Hypothalamus (tissue), 51 donors: ENCODE measurements at places on chromosomes 12 and 14.

GRCh38 chr14:23294734-23295561 is 7.7 kb downstream of the PPP1R3E start:
- no peak for DNase-seq

GRCh38 chr12:55607821-55608594 is 28.7 kb upstream of the OR10P1 start:
- no peak for DNase-seq

GRCh38 chr14:78005325-78005724 is 164.8 kb upstream of the NRXN3 start:
- DNase-seq, result no peak

- no peak for DNase-seq
Measured at GRCh38 chr12:13097491-13098011, 5.9 kb downstream of the GSG1 start.

DNA sequence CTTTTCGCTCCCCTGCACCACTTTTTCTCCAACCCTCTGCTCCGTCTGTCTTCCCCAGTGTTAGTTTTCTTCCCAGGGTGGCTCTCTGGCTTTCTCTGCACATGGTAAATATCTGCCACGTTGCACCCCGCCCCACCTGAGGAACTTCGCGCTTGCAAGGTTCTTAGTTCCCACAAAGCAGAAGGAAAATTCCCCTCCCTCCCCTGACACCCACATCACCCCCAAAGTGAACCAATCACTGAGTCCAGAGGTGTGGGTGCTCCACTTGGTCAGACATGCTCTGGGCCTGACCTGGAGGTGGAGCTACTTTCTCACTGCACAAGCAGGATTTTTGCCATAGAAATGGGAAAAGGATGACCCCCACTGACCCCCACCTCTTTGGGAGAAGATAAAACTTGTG is 415.0 kb downstream of the FUT8 start:
- DNase-seq, result no peak

DNA sequence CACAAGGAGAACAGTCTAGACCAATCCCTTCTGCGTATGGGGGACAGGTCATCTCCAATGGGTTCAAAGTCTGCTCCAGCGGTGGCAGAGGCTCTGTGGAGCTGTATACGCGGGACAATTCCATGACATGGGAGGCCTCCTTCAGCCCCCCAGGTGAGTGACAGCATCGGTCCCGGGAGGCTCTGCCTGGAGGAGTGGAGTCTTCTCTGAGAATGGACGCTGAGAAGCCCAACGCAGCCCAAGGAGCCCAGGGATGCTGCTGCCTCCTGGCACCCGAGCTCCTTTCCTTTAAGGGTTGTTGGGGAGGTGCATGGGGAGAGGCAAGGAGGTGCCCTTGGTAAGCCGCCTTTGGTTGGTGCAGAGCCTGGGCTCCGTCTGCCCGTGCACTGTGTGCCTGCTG is 28.2 kb downstream of the ADGRD1 start:
- no peak for DNase-seq

DNA sequence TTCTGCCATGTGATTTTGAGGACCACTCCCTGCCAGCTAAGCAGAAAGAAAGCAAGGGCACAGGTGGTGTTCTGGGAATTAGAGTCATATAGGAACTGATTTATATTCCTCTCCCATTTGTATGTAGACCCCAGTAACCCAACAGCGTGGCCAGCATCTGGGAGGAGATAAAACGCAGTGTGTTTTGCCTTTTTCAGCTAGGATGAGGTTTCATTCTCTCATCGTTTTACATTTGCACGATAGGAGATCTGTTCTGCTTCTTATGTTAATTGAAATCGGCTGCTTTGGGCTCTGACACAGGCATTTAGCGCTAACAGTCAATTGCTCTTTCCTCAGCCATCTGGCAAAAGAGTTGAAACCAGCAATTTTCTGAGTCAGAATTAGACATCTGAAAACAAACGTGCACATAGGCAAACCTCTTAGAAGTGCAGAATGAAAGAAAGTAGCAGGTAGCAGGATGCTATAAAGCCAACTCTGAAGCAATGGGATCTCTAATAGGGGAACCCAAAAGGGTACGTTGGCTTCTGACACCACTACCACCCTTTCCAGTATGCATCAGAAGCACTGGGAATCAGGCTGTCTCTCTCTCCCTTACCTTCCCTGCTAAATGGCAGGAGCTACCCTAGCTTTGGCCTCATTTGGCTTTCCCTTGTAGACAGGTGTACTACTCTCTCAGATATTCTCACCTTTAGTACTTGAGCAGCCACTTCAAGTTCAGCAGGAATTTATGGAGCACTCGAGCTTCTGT is 219.1 kb downstream of the PHLDA1 start:
- DNase-seq, result no peak

- DNase-seq, result no peak
Measured at GRCh38 chr12:119204131-119204530, 25.4 kb downstream of the HSPB8 start.

- DNase-seq, result no peak
Measured at GRCh38 chr12:125100551-125101434, 35.6 kb downstream of the AACS start.

DNA sequence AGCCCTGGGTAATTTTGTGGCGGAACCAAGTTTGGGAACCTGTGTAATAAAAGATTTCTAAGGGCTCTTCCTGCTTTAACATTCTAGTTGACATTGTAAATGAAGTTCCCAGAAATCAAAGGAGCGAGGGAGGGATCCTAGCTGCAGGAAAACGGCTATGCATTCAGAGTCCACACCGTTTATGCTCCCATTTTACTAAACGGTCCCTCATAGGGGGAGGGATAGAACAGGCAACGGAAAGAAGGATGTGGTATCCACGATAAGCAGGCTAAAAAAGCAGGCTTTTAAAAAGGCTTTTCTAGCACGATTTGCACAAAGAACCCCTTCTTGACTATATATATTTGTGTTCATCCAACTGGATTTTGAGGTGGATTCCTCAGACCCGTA is 559 bp downstream of the SYNJ2BP start:
- DNase-seq, result no peak

DNA sequence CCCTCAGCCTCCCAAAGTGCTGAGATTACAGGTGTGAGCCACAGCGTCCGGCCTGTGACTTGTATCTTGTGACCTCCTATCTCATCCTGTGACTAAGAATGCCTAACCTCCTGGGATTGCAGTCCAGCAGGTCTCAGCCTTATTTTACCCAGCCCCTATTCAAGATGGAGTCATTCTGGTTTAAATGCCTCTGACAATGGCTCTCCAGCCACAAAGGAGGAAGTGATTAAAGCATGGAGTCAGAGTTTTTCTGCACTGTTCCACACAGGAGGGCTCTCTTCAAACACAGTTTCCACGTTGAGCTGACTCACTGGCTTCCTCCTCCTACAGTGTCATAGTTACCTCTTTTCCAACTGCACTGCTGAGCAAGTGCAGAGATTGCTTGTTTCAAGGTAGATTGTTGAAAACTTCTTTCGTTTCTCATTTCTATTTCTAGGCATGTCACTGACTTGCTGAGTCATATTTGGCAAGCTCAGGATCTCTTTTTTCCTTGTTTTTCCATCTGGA is 383.8 kb downstream of the PCNX1 start:
- DNase-seq, result peak; percentile 27

GRCh38 chr14:99708449-99708848 is 24.4 kb downstream of the CYP46A1 start:
- DNase-seq, result no peak

GRCh38 chr14:24135834-24136683 is at the start of gene PSME1:
Gene PSME1 (plus strand): TSS chr14:24136194. CDS start chr14:24136263, 69 bp downstream.
- DNase-seq, result peak; percentile 95

DNA sequence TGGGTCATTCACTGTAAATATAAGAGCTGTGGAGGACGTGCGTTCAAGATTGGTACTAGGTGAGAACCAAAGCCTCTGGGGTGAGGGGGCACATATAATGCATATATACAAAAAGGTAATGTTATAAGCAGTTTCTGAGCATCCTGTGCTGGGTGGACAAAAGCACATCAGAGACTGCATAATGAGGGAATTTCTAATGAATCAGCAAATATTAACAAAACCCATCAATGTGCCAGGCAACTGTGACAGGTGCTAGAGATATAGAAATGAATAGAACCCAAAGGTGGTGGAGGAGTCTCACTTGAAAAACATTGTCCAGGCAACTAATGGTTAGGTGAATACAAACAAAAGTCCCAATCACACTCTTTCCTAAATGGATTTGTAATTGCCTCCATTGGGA is 74.7 kb downstream of the GPR65 start:
- DNase-seq, result no peak

GRCh38 chr14:92287987-92288386 is 35.0 kb upstream of the SLC24A4 start:
- DNase-seq, result no peak

DNA sequence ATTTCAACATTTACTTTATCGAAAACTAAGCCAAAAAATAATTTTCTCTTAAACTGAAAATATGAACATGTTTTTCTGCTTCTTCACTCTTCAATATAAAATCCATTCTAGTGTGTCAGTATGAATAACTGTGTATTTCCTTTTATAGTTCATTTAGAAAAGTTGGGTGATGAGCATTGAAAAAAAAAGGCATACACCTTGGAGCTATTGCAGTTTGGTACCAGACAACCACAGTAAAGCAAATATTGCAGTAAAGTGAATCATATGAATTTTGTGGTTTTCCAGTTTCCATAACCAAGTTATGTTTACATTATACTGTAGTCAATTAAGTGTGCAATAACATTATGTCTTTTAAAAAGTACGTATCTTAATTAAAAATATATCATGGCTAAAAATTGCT is 195.0 kb upstream of the FOXG1 start:
- DNase-seq, result no peak

DNA sequence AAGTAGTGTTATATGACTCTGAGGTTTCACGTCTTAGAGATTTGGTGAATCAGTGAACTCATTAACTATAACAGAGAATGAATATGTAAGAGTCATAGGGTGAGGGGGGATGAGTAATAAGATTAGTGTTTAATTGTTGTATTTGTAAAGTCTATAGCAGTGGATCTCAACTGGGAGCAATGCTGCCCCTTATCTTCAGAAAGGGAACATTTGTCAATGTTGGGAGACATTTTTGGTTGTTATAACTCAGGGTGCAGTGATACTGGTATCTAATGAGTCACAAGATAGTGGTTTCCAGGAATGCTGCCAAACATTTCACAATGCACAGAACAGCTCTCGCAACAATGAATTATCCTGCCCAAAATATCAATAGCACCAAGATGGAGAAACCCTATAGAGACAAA is 1193.7 kb downstream of the GALC start:
- no peak for DNase-seq

GRCh38 chr12:114018669-114019068 is 52.5 kb upstream of the RBM19 start:
- no peak for DNase-seq

DNA sequence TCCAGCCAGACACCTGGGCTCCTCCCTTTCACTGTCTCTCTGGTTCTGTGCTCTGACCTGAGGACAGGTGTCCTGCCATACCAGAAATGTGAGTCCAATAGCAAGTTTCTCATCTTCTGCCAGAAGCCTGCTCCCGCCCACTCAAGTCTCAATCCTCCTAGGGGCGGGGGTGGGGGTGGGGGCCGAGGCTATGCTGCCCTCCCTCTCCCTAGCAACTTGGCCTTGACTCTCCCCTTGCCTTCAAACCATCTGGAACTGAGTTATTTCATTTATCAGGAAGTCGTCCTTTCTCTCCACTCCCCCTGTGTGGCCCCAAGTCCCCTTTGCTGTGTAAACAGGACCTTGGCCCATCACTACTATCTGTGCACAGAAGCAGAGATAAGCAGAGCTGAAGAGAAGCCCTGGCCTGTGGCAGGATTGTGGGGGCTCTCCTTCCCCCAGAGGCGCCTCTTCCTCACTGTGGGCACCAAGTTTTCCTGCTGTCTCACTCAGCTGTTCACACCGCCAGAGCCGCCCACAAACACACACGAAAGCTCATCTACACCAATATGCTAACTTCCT is 117.1 kb downstream of the DPF3 start:
- DNase-seq, result no peak

- DNase-seq, result no peak
Measured at GRCh38 chr14:39102265-39102968, 618 bp downstream of the SEC23A start.

GRCh38 chr14:64465831-64466554 is 694 bp downstream of the AKAP5 start:
- DNase-seq, result no peak

DNA sequence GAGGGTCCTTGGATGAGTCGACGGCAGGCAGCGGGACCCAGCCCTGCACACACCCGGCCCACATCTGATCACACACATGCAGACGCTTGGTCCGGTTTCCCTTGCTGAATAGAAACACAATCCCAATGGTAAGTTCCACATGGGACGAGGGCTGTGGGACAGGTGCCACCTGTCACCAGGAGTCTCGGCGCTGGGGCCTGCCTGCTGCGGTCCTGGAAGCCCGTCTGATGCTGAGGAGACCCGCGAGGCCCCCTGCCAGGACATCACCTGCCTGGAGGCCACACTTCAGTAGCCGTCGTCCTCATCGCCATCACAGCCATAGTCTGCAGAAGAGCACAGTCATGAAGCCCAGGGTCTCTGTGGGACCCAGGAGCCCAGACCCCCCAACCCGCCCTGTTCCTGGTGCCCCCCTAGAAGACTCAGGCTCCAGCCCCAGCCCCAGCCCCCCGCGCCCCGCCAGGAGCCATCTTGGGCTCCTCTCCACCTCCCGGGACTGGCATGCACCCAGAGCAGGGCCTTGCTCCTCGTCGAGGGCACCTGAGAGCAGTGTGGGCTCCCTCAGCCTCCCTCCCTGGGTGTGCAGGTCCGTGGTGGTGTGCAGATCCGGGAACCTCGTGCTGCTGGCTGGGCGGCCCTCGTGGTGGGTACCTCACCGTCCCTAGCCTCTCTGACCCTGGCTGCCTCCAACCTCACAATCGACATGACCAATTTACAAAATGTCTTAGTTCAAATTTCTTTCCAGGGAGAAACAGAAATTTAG is 29.3 kb upstream of the NUDT14 start:
- no peak for DNase-seq

GRCh38 chr12:122834921-122835749 is at the start of gene HIP1R:
Gene HIP1R (plus strand): TSS chr12:122835457. CDS start chr12:122835551, 94 bp downstream.
- DNase-seq, result no peak

GRCh38 chr14:103563226-103563620 is 463 bp downstream of the COA8 start:
- DNase-seq, result no peak

- DNase-seq, result no peak
Measured at GRCh38 chr12:128611736-128612135, 212.0 kb downstream of the SLC15A4 start.

- no peak for DNase-seq
Measured at GRCh38 chr12:117522559-117522958, 161.1 kb upstream of the NOS1 start.
